ENCODE measurements at places on chromosomes 6 and 20.

DNA sequence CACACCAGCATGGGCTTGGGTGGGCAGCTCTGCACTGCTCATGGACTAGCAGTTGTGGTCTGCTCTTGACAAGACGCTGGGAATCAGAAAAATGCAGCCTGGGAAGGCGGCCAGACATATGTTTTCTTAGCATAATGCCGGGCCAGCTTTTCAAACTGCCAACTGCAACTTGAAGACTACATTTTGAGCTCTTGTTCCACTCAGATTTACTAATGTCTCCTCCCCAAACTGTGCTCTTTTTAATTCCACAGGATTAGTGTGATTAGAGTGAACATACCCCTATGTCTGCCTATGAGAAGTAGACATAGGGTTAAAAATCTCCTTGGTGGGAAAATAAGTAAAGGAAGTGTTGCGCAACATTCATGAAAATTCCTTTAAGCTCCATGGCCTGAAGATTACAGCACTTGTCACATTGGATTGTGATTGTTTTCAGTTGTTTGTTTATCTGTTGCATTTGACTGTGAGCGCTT, 5.3 kb upstream of the FNDC1 start:
- DNase-seq = no peak

- peak; percentile 43 for DNase-seq
Observed at GRCh38 chr6:89411145-89412070, 665 bp downstream of the RRAGD start.

DNA sequence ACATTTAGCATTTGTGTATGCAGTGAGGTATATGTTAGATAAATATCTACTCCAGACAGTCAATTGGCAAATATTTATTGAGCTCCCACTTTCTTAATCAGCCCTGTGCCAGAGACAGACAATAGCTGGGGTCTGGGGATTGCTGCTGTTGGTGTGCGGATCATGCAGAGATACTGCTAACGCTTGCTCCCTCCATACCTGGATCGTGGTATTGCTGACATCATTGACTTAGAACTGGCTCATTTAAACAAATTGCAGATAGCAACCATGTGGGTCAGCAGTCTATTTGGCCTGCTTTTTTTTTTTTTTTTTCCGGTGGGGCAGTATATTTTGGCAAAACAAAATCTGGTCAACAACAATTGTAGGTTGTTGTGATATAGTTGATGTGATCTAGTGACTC, 9.5 kb downstream of the ARID1B start:
- no peak for DNase-seq

DNA sequence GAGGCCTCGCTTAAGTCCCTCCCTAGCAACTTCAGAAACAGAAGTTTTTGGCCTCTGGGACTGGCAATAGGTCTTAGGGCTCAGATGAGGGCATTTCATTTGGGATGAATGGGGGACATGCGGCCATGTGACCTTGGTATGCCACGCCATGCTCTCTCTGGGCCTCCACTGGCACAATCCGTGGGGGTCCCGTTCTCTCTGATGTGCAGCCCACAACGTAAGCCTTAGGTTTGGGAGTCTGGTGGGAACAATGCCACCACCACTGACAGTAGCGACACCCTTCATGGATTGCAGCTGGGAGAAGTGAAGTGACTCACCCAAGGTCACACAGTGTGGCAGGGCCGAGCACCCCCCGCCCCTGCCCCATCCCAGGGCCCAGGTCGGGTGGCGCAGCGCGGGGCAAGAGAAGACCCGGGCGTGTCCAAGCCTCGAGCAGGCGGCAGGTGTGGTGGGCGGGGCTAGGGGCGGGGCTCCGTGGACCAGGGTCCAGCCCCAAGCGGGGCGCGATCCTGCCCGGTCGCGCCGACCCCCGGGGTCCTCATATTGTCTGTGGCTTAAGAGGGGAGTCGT, 864 bp upstream of the CEBPB start:
- DNase-seq = no peak

- no peak for DNase-seq
Observed at GRCh38 chr6:104548297-104548696, 311.4 kb downstream of the HACE1 start.

GRCh38 chr6:137051790-137052472, 7.2 kb upstream of the IL20RA start:
- no peak for DNase-seq

- no peak for DNase-seq
Observed at GRCh38 chr6:131642565-131642964, 5.5 kb downstream of the ENPP3 start.

- DNase-seq = no peak
Observed at GRCh38 chr6:85364344-85364743, 85.5 kb upstream of the NT5E start.

DNA sequence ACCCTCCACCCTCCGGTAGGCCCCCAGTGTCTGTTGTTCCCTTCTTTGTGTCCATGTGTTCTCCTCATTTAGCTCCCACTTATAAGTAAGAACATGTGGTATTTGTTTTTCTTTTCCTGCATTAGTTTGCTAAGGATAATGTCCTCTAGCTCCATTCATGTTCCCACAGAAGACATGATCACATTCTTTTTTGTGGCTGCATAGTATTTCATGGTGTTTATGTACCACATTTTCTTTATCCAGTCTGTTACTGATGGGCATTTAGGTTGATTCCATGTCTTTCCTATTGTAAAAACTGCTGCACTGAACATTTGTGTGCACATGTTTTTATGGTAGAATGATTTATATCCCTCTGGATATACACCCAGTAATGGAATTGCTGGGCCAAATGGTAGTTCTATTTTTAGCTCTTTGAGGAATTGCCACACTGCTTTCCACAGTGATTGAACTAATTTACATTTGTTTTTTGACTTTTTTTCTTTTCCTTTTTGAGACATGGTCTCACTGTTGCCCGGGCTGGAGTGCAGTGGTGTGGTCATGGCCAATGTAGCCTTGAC, 4.5 kb downstream of the KPNA5 start:
- DNase-seq = no peak

DNA sequence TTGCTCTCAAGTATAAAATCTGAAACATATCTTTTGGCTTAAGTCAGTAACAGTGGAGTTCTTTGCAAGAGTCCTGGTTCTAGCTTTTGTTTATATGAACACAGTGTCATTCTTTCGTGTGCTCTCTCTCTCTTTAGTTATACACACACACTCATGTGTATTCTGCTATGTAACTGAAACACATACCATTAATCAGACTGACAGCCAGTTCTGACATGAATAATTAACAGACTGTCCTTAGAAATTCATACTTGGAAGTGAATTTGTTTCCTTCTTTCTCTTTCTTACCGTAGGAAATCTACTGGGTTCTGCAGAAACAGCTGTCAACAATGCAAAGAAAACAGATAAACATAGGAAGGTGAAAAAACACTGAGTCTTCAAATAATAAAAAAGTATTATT, 2.5 kb downstream of the MCM9 start:
- no peak for DNase-seq

GRCh38 chr6:7707787-7708186, 18.1 kb upstream of the BMP6 start:
- DNase-seq = no peak

DNA sequence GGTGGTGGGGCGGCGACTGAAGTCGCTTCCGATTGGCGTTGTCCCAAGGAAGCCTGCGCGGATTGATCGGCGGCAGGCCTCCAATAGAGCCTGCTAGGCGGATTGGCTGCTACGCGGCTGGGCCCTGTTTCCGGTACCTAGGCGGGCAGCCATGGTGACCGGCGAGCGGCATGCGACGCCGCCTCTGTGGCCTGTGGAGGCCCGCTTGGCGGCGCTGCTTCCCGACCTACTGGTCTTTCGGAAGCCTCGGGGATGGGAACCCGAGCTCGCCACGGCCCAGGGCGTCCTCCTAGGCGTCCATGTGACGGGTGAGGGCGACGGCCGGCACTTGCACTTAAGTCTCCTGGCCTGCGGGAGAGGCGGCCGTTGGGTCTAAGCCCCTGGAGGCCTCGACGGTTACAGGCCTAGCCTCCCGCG, 28.1 kb downstream of the NFYA start:
- DNase-seq = no peak

GRCh38 chr6:107706516-107707115, 117.5 kb downstream of the SCML4 start:
- no peak for DNase-seq

DNA sequence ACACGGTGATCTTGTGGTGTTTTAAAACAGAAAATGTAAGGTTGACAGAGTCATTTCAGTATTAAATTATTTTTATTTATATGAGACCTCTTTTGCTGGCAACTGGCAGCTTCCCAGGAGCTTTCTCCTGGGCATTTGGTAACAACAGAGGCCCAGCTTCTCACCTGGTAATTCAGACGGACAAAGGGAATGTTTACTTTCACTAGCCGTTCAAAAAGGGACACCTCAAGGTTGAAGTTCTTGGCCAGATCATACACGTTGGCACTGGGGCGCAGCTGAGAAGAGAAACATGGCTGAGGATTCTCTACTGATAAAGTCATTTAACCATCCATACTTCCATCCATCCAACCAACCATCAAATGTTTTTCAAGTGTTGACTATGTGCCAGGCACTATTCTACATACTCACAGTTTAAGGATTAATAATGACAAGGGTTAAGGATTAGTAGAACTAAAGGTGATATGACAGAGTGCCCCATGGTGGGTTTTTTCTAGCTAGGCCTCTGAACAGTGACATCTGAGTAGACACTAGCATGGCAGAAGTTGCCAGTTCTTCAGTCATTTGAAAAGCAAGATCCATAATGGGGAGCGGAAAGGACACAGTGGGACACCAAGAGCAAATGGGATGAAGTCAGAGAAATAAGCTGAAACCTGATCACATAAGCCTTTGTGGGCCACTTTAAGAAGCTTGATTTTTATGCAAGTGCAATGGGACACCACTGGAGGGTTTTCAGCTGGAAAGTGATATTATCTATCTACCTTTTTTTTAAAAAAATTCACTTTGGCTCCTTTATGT, 25.1 kb downstream of the ZNFX1 start:
- DNase-seq = no peak

DNA sequence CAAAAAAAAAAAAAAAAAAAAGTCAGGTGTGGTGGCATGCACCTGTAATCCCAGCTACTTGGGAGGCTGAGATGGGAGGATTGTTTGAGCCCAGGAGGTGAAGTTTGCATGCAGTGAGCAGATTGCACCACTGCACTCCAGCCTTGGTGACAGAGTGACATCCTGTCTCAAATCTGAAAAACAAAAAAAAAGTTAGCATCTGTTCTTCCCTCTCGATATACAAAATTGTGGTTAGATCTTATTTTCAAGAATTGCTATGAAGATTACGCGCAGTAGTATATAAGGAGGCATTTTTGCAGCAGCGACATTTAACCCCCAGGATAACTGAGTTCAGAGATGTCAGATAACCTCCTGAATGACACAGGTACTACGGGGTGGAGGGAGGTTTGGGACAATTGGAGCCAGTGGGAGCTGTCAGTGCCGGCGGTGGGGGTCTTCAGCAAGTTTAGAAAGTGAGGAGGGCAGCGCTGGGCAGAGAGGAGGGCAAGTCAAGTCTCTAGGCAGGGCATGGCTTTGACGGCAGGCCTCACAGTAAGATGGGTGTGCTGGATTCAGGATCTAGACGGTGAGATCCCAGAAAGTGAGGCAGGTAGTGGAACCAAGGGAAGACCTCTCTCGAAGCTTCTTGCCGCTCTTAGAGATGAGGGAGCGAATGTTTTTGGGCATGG, 26.2 kb upstream of the MRPS18A start:
- DNase-seq = no peak

- DNase-seq = no peak
Observed at GRCh38 chr6:48658915-48659314, 547.9 kb upstream of the PTCHD4 start.

GRCh38 chr6:105458551-105458950, 55.7 kb upstream of the PREP start:
- DNase-seq = no peak

GRCh38 chr20:1508574-1508973, 17.4 kb upstream of the SIRPB2 start:
- no peak for DNase-seq

- DNase-seq = no peak
Observed at GRCh38 chr6:123925842-123926399, 122.3 kb downstream of the NKAIN2 start.

All from hypothalamus (tissue), 51 donors.